ENCODE measurements at places on chromosomes 7 and 10. TPM values are rescaled to one million over a fixed set of nuclear protein-coding genes. Genes with fewer than 3 reads are reported as not detected.

DNA sequence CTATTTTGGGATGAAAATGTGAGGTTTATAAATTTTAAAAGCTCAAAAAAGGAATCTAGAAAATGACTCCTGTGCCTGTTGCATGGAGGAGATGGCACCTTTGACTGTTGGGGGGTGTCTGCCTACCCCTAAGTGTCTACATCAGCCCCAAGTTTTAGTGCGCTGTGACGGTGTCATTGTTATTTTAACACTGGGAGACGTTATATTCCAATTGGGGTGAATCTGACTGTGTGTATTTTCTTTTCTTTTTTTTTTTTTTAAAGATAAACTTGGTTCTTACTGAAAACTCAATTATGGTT lies 517 bp downstream of the SRGN start:
- no peak for DNase-seq

- DNase-seq = no peak
These were observed 137.7 kb downstream of the AHR start for GRCh38 chr7:17436126-17436525.

GRCh38 chr10:110022716-110023504 lies 15.1 kb downstream of the ADD3 start:
- DNase-seq = no peak

DNA sequence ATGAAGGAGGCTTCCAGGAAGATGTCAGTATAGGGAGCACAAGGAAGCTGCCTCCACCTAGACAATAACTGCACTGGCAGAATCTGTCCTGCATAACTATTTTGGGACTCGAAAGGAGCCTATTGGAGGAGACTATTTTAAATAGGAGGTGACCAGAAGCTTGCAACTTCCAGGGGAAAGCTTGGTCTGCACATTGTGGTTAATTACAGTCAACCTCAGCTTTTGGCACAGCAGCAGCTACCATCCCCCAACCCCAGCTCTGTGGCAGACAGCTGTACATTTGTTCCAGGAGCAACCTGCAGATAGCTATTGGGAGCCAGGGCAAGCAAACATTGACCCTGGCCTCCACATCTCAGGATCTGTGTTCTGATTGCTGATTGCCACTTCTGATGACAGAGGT lies 46.3 kb upstream of the NANOS1 start:
- no peak for DNase-seq

DNA sequence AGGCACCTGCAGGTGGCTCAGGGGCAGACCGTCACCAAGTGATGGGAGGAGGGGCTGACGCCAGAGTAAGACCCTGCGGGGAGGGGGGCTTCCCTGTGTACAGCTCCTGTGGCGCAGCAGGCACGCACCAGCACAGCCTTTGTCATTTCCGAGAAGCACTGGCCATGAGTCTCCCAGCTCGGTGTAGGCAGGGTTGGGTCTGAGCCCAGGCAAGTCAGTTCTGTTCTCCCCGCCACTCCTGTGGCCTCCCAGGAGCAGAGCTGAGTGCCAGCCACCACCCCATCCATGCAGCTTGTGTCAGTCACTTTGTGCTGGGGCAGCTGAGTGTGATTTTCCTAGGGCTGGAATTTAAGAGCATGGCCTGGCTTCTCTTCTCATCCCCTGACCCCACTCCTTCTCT lies 13.2 kb downstream of the CPSF4 start:
- DNase-seq = no peak

DNA sequence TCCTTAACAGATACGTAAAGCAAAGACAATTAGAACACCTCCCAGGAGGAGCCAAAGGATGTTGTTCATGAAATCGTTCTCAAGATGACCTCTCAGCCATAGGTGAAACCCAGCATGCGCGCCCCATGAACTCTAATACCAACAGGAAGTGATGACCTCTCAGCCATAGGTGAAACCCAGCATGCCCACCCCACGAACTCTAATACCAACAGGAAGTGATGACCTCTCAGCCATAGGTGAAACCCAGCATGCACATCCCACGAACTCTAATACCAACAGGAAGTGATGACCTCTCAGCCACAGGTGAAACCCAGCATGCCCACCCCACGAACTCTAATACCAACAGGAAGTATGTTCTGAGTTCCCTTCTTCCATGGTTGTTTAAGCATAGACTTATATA lies 205.2 kb upstream of the ADARB2 start:
- no peak for DNase-seq

DNA sequence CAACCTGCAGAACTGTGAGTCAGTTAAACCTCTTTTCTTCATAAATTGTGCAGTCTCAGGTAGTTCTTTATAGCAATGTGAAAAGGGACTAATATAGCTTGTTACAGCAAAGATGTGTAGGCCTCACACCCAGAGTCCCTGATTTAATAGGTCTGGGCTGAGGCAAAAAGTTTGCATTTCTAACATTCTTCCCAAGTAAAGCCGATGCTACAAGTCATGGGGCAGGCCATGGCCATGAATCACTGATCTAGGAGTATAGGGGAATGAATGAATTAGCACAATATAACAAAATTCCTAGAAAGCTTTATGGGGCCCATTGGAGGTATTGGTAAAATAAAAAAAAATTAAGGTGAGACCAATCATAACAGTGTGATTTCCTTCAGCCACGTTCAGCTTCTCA lies 11.5 kb upstream of the AASS start:
- DNase-seq = no peak

Gene CAV1
- total RNA-seq = 6.1 TPM

- DNase-seq = no peak
These were observed 2.3 kb downstream of the UNCX start for GRCh38 chr7:1234881-1235500.

- no peak for DNase-seq
These were observed 22.5 kb downstream of the CAV1 start for GRCh38 chr7:116547347-116547746.

All from activated B cell treated with CpG ODN at 0.5 μM for 24 hours (primary cell).